ENCODE measurements at places on chromosomes 3 and 15. TPM values are rescaled to one million over a fixed set of nuclear protein-coding genes. Genes with fewer than 3 reads are reported as not detected.
A peak's percentile ranks its signal among the peaks of the same experiment; 100 is the strongest.

Gene KNG1
- not detected for total RNA-seq

Gene CCK
- not detected for total RNA-seq

DNA sequence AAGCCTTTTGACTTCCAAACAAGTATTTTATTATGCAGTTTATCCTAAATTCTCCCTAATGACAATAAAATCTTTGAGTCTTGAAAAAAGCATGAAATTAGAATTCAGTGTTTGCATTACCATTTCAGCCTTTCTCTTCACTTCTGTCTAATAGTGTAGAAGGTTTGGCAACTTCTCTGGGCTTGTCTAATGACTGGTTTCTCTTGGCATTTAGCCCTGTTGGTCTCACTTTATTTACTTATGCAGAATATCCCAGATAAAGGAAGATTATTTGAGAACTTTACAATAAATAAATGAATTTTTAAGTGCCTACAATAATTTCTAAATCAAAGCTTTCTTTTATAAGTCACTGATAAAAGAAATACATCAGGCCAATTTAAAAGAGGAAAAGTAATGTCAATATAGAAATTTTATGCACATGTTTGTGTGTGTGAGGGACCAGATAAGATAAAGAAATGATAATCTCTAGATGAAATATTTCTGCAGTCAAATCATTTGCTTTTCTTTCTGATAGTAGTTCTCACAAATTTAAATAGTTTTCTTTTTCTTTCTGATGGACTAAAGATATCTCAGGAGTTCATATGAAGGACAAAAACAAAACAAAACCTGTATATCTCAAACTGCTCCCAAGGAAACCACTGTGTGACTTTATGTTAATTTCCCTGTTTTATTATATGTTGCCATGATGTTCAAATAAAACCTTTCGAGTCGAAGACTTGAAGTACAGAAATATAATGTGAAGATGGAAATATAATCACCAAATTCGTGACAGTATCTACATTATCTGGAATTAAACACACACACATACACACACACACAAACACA, 533.1 kb upstream of the CBLB start:
- DNase-seq, result no peak
- H3K27ac ChIP-seq, result no peak overlapping the region
- H3K4me3 ChIP-seq, result no peak overlapping the region
- no peaks in the 10 kb centered on the region for H3K36me3 ChIP-seq

- peaks cover 31% of the 10 kb centered on the region for H3K4me1 ChIP-seq
- H3K27ac ChIP-seq, result no peak overlapping the region
- H3K36me3 ChIP-seq, result peaks cover 12% of the 10 kb centered on the region
- H3K4me3 ChIP-seq, result no peak overlapping the region
- DNase-seq, result no peak
These were observed 185.8 kb upstream of the EOMES start for GRCh38 chr3:27907929-27908328.

GRCh38 chr3:108546692-108547091, 36.3 kb upstream of the MYH15 start:
- no peaks in the 10 kb centered on the region for H3K27me3 ChIP-seq
- peaks cover 13% of the 10 kb centered on the region for H3K4me1 ChIP-seq
- no peak for DNase-seq

GRCh38 chr3:195072916-195073564, 197.9 kb downstream of the XXYLT1 start:
- no peak overlapping the region for H3K27ac ChIP-seq
- no peaks in the 10 kb centered on the region for H3K4me1 ChIP-seq

DNA sequence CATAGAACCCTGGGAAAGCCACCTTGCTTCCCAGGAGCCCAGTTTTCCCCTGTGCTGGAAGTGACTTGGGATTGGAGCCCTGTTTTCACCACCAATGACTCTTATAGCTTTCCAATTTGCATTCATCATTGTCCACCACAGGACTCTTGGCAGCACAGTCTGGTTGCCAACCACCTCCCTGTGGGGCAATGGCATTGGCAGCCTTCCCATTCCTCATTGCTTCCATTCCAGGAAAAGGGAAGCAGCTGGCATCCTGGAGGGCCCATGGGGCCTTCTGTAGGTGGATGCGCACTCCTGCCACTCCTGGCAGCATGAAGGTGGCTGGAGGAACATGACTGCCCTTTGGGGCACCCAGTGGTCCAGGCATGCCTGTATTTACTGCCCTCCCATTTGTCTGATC, 57.7 kb downstream of the FEM1B start:
- H3K27me3 ChIP-seq, result peaks cover 12% of the 10 kb centered on the region
- no peaks in the 10 kb centered on the region for H3K36me3 ChIP-seq
- DNase-seq, result no peak
- H3K27ac ChIP-seq, result no peak overlapping the region
- no peak overlapping the region for H3K4me3 ChIP-seq
- peaks cover 5% of the 10 kb centered on the region for H3K4me1 ChIP-seq

- H3K36me3 ChIP-seq, result no peaks in the 10 kb centered on the region
- no peak overlapping the region for H3K4me3 ChIP-seq
These were observed 34.5 kb upstream of the AP4E1 start for GRCh38 chr15:50873935-50874361.

DNA sequence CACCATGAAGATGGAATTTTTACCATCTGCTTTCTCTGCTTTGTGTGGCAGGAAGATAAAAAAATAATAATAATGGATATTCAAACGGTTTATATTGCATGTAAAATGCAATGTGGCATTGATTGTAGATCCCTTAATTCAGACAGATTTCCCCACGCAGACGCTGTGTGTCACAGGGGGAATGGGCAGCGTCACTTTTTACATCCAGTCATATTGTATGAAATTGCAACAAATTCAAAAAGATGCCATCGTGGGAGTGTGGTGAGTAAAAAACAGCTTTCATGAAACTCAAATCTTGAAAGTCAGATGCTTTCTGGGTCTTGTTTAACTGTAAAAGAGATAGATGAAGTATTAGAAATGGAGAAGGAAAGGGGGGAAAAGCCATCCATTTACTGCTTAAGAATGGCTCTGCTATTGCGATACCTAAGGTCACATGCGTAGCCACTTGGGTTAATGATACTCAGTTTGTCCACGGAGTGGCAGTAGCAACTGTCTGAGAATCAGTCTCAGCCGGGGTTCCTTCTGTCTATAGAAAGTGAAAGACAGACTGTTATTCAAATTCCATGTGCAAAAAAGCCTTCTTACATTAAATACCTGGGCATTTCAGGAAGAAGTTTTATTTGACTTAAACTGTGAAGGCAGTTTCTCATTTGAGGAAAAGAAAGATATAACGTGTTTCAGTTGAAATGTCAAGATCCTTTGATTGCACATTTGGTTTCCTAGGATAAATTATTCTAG, 28.5 kb downstream of the BTD start:
- peak overlapping the region; percentile 48 for H3K4me3 ChIP-seq
- peaks cover 49% of the 10 kb centered on the region for H3K4me1 ChIP-seq
- peak overlapping the region; percentile 62 for H3K27ac ChIP-seq
- H3K27me3 ChIP-seq, result no peaks in the 10 kb centered on the region
